Dermis blood vessel endothelial cell (primary cell): ENCODE measurements at places on chromosomes 11 and 22.
A peak's percentile ranks its signal among the peaks of the same experiment; 100 is the strongest.

- DNase-seq: no peak
Measured at GRCh38 chr11:47308050-47308823, 38.3 kb downstream of the MADD start.

DNA sequence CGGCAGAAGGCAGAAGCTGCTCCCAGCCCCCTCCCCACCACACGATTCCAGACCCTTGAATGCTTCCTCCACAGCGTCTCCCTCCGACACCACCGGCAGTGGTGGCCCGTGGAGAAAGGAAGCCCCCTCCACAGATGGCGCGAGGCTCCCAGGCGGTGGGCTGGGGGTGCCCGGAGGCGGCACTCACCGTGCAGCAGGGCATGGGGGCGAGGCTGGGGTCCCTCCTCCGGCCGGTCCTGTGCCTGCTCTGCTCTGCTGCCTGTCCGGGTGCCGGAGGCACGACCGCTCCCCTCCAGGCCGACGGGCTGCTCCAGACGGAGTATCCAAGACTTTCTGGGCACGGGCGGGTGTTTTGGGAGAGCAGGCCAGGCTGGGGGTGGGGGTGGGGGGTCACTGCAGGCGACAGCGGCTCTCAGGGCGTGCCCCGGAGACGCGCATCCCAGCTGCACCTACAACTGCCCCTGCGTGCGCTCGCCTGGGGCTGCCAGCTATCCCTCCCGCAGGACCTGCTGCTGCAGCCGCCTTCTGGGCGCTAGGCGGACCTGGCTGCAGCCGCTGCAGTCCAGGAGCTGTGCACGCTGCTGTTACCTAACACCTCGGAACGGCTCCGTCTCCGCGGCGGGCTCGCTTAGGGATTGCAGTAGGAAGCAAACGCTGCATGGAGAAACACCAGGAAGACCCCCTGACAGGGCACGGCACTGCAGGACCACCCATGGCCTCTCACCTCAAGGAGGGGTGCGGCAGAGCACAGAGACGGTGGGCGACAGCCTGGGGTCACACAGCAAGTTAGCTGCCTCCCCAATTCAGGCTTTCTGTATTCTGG lies 15.2 kb downstream of the MRGPRG start:
- DNase-seq: no peak

DNA sequence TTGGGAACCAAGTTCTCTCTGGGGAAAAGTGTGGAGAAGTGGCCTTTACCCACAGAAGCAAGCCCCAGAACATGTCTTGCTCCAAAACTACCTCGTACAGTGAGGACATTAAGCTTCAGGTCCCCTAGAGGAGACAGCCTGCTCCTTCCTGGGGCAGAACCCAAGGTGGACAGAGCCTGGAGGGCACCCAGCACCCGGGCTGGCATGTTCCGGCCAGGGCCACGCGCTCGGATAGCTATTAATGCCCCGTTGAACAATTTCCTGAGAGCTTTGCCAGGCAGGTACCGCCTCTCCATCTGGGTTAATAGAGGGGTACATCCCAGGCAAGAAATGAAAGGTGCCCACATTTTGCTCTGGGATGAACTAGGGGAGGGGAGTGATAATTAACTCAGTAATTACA lies 169.0 kb upstream of the GRK3 start:
- DNase-seq: no peak

DNA sequence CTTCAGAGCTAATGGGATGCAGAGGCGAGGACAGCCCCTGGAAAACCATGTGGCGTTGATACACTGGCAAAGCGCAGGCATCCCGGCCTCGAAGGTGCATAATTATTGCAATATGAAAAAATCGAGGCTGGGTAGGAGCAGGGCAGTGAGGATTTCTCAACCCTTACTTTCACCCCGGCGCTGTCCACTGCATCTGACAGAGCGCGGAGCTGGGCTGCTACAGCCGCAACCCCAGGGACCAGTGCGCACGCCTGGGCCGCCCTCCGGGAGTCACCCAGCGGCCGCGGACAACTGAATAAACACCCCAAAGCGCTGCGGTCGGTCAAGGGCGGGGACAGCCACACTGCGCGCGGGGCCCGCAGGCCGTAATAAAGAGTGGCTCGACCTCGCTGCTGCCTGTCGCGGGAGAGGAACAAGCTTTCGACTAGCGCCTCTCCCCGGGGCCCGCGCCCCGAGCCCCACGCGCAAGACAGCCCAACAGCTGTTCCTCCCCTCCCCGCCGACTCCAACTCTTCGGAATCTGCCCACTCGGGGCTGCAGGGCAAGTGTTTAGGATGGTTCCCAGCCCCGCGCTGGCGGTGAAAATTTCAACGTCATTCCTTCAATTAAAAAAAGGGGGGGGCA lies 3.6 kb upstream of the WT1 start:
- DNase-seq: no peak

DNA sequence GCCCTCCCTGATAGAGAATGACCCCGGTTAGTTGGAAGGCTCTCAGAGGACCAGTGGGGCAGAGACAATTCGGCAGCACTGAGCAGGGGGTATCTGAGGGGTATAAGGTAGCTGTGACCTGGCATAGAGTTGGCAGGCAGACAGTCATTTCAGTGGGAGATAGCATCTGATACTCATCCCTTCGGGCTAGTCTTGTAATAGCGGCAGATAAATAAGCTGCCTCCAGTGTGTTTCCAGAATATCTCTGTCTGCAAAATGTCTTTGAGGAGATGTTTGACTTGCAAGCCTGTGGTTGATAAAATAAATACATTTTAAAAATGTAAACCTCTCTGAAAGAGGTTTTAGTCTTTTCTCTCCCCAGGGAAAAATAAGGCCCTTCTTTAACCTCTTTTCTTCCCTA lies 54.2 kb downstream of the TEAD1 start:
- no peak for DNase-seq

DNA sequence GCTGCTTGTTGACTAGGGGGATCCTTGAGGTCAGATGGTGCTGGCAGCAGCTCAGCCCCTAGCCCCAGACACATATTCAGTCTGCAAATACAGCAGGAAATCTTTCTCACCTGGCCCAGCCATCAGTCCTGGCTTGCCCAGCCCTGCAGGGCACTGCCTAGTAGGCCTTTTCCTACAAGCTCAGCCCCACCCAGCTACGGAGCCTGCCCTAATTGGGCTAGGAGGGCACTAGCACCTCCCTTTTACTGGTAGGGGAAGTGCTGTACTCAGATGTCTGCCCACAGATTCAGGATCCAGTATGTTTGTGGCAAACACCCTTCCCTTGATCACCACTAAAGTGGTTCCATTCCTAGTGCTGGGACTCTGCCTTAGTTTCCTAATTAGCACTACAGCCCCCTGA lies 257.1 kb upstream of the CADM1 start:
- no peak for DNase-seq

DNA sequence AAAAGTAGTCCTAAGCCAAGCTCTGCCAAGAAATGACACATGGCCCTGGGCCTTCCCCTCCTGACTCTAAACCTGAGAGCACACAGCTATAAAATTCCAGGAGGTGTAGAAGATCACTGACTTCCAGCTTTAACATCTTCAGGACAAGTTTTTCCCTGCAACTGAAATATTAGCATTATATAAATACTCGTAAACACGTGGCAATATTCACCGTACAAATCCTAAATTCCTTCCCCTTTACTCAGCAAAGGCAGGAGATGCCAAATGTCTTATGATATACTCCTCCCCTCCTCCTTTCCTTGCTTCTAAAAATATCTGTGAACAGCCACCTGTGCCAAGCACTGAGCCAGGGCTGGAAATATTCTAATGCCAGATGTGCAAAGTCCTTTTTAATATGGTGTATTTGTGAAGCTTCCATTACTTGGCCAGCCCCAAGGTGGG lies 194.0 kb downstream of the LARGE1 start:
- no peak for DNase-seq

GRCh38 chr11:62493801-62494200 lies 52.8 kb downstream of the AHNAK start:
- DNase-seq: no peak

DNA sequence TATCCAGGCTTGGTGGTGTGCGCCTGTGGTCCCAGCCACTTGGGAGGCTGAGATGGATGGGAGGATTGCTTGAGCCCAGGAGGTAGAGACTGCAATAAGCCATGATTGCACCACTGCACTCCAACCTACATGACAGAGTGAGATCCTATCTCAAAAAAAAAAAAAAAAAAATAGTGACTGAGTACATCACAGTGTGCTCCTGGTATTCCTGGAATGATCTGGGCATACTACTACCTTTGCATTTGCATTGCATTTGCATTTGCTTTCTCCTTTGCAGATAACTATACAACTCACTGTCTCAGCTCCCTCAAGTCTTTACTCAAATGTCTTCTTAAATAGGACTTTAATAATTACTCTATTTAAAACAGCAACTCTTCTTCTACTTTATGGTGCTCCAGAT lies 51.8 kb downstream of the DLG2 start:
- no peak for DNase-seq

GRCh38 chr11:16070573-16070972 lies 285.8 kb downstream of the SOX6 start:
- no peak for DNase-seq

GRCh38 chr11:94629741-94630140 lies 62.6 kb downstream of the PIWIL4 start:
- DNase-seq: no peak

GRCh38 chr11:92531065-92531739 lies 306.6 kb downstream of the FAT3 start:
- no peak for DNase-seq

GRCh38 chr11:132632641-132633124 lies 899.6 kb downstream of the OPCML start:
- peak; percentile 83 for DNase-seq

GRCh38 chr22:49100773-49101172 lies 726.9 kb downstream of the BRD1 start:
- DNase-seq: no peak

GRCh38 chr22:39254789-39255298 lies 10.1 kb upstream of the PDGFB start:
- peak; percentile 81 for DNase-seq

GRCh38 chr11:105618343-105618955 lies 8.6 kb downstream of the GRIA4 start:
- DNase-seq: no peak

- no peak for DNase-seq
Measured at GRCh38 chr11:129280027-129280811, 88.1 kb upstream of the ARHGAP32 start.

DNA sequence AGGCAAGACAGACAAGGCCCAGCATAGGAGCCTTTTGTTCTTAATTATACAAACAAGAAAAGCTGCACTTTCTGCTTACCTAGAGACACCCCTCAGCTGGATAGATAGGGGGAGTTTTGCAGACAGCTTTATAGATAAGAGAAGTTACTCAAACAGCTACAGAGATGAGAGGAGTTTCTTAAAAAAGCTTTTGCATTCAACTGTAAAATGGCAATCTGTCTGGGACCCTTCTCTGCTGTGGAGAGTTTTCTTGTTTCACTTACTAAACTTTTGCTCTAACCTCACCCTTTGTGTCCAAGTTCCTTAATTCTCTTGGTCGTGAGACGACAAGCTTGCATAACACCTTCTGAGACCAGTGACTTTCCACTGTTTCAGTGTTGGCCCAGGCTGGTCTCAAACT lies 103.8 kb upstream of the CHORDC1 start:
- no peak for DNase-seq

DNA sequence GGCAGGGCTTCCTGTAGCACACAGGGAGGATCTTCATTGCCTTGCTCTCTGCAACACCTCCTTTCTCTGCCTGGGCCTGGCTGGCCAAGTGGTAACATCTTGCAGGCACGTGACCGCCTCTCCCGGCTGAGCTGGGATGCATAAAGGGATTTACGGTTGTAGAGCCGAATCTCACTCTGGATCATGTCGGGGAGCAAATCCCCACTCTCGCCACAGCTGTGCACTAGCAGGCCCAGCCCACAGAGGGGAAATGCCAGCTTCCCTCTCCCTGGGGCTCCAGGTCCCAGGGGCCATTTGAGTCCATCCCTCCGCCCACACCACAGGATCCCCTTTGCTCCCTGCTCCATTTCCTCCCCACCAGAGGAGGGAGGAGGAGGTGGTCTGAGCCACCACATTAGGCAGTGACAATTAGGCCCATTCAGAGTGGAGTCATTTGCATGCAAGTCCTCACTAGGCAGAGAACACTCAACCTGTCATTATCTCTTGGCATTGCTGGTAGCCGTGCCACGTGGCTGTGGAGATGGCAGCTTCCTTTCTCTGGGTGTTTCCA lies 196.7 kb downstream of the DSCAML1 start:
- no peak for DNase-seq

GRCh38 chr22:37154925-37155712 lies 5.4 kb upstream of the IL2RB start:
- peak; percentile 19 for DNase-seq
